Karpas-422 (cell line): ENCODE measurements at places on chromosomes 2 and 18. TPM values are rescaled to one million over a fixed set of nuclear protein-coding genes. Genes with fewer than 3 reads are reported as not detected.

DNA sequence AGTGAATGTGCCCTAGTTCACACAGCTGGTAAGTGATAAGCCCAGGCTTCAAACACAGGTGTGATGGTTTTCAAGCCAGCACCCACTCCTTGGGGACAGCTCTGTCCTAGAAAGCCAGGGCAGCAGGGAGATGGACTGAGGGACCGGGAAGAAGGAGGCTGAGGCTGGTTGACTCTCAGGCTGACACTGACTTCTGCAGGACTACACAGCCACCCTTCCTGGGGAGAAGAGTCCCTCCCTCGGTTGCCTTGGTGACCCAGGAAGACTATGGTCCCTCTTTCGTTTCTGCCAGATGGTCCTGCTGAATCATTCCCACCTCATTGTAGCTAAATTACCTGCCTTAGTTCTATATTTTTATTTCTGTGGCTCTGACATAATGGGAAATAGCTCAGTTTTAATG, 11.3 kb upstream of the FSHR start:
- no peaks in the 10 kb centered on the region for H3K36me3 ChIP-seq
- no peaks in the 10 kb centered on the region for H3K4me1 ChIP-seq
- no peak overlapping the region for H3K4me3 ChIP-seq
- no peak for DNase-seq

- H3K27ac ChIP-seq, result no peak overlapping the region
- no peaks in the 10 kb centered on the region for H3K36me3 ChIP-seq
- H3K4me1 ChIP-seq, result no peaks in the 10 kb centered on the region
- no peak for DNase-seq
- H3K27me3 ChIP-seq, result no peaks in the 10 kb centered on the region
Measured at GRCh38 chr2:69177785-69178636, 165.0 kb downstream of the ANTXR1 start.

DNA sequence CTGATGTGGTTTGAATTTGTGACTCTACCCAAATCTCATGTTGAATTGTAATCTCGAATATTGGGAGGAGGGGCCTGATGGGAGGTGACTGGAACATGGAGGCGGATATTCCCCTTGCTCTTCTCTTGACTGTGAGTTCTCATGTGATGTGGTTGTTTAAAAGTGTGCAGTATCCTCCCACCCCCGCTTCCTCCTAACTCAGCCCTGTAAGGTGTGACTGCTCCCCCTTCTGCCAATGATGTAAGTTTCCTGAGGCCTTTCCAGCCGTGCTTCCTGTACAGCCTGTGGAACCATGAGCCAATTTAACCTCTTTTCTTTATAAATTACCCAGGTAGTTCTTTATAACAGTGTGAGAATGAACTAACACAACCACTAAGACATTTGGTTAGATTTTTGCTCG, 458.4 kb downstream of the THSD7B start:
- H3K4me3 ChIP-seq, result no peak overlapping the region
- no peaks in the 10 kb centered on the region for H3K27me3 ChIP-seq
- H3K36me3 ChIP-seq, result no peaks in the 10 kb centered on the region
- no peaks in the 10 kb centered on the region for H3K4me1 ChIP-seq

DNA sequence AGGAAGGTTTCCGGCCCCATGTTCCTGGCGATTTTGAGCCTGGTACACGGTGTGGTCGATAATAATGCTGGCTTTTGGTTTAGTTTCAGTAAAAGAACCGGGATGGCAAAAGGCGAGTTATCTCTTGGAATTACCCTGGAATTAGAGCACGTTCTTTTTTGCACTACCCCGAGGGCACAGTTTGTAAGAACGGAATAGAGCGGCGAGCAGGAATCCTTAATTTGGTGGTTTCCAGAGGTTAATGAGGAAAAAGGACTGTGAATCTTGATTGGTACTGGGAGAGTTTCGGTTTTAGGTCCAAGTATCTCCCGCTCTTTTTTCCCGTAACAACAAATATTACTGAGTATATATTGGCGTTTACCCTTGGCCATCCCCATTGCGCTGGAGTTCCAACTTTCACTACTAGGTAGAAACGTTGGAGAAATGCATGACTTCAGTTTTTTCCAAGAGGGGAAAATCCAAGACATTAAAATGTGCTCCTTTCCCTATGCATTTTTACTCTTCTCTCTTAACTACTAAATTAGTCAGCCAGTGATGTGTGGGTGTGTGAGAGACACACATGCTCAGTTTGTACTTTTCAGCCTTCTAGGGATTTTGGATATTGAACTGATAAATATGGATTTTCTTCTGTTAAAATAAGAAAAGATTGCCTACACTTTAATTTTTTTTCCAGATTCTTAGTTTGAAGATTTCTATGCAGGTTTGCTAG, 160.8 kb downstream of the AGPS start:
- H3K27ac ChIP-seq, result peak overlapping the region; percentile 84
- DNase-seq, result peak; percentile 52
- no peaks in the 10 kb centered on the region for H3K36me3 ChIP-seq
- H3K27me3 ChIP-seq, result no peaks in the 10 kb centered on the region
- peak overlapping the region; percentile 72 for H3K4me3 ChIP-seq

GRCh38 chr2:20638646-20639430, 12.1 kb downstream of the HS1BP3 start:
- no peak overlapping the region for H3K4me3 ChIP-seq
- DNase-seq, result no peak
- H3K4me1 ChIP-seq, result no peaks in the 10 kb centered on the region

Gene GMPPA
- total RNA-seq, result 10.5 and 17.1 TPM in 2 replicates

DNA sequence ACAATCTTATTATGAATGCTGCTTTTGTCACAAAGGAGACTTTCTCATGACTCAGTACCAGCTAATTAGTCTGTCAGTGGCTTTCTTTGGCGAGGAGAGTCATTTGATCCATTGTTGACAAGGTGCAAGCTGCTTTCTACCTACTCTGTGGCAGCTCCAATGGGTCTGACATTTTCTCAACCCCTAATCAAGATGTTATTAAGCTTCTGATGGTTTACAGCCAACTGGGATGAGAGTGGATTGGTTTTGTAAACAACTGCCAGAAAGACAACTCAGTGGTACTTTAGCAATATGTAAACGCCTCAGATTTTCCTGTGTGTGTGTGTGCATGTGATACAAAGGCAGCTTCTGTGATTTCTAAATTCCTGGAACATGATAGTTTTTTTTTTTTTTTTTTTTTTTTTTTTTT, 8.2 kb upstream of the CLIP4 start:
- no peak for DNase-seq
- no peaks in the 10 kb centered on the region for H3K36me3 ChIP-seq
- no peak overlapping the region for H3K4me3 ChIP-seq
- no peak overlapping the region for H3K27ac ChIP-seq
- no peaks in the 10 kb centered on the region for H3K27me3 ChIP-seq
- H3K4me1 ChIP-seq, result no peaks in the 10 kb centered on the region
